ENCODE measurements at places on chromosomes 6 and 20. TPM values are rescaled to one million over a fixed set of nuclear protein-coding genes. Genes with fewer than 3 reads are reported as not detected.

Gene PDYN
- total RNA-seq, result not detected

Gene RNF144B
- 5.6 TPM for total RNA-seq

DNA sequence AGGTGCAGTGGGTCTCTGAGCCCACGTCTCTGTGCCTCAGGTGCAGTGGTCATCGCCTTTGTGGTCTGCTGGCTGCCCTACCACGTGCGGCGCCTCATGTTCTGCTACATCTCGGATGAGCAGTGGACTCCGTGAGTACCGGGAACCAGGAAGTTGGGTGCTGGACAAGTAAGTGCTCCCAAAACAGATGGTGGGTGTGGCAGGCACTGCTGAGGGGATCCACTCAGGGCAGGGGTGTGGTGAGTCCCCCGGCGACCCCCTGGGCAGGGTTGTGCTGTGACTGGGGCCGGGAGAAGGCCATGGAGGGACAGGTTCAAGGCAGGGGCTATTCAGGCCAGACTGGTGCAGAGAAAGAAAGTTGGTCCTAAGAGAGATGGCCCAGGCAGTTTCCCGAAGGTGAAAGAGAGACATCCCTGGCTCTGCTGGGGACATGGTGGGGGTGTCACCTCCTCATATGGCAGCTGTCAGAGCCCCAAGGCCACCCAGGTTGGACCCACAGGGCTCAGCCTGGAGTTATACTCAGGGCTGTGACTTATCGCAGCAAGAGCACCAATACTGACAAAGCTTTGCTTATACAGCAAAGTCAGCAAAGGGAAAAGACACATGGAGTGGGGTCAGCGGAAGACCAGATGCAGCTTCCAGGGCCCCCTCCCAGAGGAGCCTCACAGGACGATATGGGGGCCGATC is 37.9 kb upstream of the MRGBP start:
- H3K4me1 ChIP-seq, result no peaks in the 10 kb centered on the region
- H3K27ac ChIP-seq, result no peak overlapping the region
- no peaks in the 10 kb centered on the region for H3K27me3 ChIP-seq
- no peak for DNase-seq

DNA sequence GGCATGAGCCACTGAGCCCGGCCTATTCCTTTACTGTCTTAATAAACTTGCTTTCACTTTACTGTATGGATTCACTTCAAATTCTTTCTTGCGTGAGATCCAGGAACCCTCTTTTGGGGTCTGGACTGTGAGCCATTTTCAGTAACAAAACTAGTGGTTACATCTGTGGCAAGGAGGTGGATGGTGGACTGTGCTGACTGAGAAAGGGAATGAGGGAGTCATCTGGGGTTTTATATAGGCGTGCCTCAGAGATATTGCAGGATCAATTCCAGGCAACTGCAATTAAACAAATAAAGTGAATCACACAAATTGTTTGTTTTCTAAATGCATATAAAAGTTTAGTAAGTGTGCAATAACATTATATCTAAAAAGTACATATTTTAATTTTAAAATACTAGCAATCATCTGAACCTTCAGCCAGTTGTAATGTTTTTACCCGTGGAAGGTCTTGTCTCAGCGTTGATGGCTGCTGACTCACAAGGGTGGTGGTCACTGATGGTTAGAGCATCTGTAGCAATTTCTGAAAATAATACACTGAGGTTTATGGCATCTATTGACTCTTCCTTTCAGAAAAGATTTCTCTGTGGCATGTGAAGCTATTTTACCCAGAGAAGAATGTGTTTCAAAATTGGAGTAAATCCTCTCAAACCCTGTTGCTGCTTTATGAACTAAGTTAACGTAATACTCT is 111.4 kb upstream of the FKBP1C start:
- no peak for DNase-seq
- no peaks in the 10 kb centered on the region for H3K27me3 ChIP-seq
- H3K4me3 ChIP-seq, result no peak overlapping the region
- no peaks in the 10 kb centered on the region for H3K36me3 ChIP-seq

DNA sequence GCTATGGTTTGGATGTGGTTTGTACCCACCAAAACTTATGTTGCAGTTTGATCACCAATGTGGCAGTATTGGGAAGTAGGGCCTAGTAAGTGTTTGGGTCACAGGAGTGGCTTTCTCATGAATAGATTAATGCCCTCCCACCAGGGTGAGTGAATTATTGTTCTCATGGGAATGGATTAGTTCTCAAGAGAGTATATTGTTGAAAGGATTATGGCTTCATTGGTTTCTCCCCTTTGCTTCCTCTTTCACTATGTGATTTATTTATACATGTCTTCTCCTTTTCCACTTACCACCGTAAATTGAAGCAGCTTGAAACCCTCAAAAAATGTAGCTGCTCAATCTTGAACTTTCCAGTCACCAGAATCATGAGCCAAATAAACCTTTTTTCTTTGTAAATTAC is 10.8 kb downstream of the UFL1 start:
- H3K36me3 ChIP-seq, result peaks cover 8% of the 10 kb centered on the region
- no peak for DNase-seq
- no peak overlapping the region for H3K27ac ChIP-seq
- H3K4me1 ChIP-seq, result no peaks in the 10 kb centered on the region
- H3K4me3 ChIP-seq, result no peak overlapping the region

Data from Panc1 (cell line).